ENCODE measurements at places on chromosomes 2 and 18.

GRCh38 chr2:131046918-131047652, 46.2 kb downstream of the FAM168B start:
- no peak for DNase-seq

GRCh38 chr2:114346658-114347057, 95.8 kb upstream of the DPP10 start:
- DNase-seq = no peak

DNA sequence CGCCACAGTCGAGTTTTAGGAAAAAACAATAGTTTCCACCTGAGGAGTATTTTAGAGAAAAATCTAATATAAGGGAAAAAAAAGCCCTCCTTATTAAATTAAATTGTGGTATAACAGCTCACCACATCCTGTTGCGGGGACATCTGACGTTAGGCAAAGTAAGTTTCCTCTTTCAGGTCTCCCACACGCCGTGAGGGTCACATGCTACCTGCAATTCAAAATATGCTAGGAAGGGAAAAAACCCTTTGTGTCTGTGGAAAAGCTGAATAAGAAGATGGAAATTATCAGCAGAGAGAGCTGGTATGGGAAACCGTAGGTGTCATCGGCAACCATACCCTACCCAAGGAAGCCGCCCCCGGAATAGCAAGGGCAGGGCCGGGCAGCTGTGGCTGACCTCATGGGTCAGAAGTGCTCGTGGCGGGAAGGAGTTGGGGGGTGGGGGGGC, 128.0 kb downstream of the NFATC1 start:
- peak; percentile 74 for DNase-seq

GRCh38 chr2:105845976-105846375, 101.3 kb downstream of the NCK2 start:
- no peak for DNase-seq

DNA sequence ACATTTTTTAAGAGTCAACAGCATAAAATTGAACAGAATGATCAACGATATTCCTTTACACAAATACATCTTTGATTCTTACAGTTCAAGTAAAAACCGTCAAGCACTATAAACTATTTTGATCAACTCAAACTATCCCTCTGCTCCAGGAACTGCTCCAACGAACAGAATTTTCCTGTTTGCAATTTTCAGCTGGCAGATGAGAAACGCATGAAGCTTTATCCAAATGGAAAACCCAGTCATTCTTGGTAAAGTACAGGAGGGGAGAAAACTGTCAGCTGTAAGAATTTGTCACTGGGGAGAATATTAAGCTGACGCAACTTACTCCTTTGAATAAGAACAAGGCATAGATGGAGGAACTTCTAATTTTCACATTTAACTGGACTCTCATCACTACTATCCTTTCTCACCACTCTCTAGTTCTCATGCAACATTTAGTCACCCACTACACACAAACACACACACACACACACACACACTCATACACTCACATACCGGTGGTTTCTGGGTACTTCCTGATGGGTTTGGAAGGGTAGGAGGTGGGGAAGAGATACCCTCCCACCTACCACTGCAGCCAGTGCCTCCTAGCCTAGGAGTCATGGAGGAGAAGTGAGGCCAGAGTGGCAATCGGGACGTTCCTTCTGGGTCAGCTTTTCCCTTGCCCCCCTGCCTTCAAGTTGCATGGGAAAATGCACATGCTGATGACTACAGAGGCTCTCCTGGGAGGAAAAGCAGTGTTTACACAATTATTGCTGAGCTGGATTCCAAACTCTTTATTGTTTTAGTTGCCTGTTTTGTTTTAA, 54.0 kb upstream of the SPATS2L start:
- no peak for DNase-seq
